ENCODE measurements at places on chromosomes 2 and 18. TPM values are rescaled to one million over a fixed set of nuclear protein-coding genes. Genes with fewer than 3 reads are reported as not detected.

Gene ACVR1C
- 1.2 TPM for total RNA-seq

Gene SLC4A5
- 3.5 TPM for total RNA-seq

Gene CPLX4
- not detected for total RNA-seq

DNA sequence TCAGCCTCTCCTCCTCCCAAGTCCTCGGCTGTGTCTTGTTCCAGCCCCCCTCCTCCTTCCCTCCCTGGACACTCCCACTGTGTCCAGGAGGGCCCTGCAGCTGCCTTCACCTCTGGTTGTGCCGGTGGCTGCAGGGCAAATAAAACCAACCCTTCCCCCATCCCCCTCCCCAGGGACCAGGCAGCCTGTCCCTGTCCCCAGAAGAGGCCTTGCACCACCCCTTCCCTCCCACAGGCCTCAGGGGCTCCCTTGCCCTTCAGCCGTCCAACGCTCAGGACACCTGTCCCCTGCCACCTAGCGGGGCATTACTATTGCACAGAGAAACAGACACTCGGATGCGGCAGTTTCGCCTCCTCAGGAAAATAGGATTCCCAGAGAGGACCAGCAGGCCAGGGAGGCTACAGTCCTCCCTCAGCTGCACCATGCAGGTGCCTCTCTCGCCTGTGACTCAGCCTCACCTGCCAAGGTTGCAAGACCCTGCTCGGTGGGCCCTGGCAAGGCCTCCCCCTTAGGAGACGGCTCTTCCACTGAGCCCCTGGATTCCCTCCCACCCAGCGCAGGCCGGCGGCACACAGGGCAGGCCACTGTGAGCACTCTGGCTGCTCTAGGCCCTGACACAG lies 5.5 kb upstream of the GPC1 start:
- no peak for DNase-seq

DNA sequence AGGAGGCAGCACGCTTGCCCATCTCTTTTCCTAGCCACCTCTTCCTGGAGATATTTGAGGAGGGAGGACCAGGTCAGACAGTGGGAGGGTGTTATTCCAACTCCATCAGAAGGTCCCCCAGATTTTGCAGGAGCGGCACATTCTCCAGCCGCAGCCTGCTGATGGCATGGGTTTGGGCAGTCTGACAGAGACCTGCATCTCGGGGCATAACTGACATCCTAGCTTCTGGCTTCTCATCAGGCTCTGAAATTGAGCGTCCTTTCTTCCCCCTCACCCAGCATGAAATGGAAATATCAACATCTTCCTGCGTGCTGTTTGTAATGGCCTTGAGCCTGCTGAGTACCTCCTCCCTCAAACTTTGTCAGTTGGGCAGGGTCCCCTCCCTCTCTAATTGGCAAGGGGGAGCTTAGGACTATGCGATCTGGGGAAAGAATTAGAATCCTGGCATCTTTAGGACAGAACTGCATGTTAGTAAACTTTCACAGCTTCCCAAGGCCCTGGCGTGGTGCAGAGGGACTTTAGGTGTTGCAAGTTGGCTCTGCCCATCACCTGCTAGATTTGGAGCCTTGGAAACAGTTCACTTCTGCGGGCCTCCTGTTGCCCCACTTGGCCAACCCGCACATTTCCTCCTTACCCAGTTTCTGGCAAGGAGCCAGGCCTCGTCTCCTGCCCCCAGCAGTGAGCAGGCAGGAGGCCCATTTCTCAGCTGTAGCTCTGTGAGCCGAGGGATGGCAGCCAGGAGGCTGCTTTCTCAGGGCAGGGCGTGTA lies 2.2 kb downstream of the ITM2C start:
- no peak for DNase-seq

- no peak for DNase-seq
Observed at GRCh38 chr2:102111823-102112222, 30.7 kb upstream of the IL1R1 start.

Measured in lower leg skin (tissue), 4 donors.